ENCODE measurements at places on chromosomes 13 and 19.
A peak's percentile ranks its signal among the peaks of the same experiment; 100 is the strongest.

DNA sequence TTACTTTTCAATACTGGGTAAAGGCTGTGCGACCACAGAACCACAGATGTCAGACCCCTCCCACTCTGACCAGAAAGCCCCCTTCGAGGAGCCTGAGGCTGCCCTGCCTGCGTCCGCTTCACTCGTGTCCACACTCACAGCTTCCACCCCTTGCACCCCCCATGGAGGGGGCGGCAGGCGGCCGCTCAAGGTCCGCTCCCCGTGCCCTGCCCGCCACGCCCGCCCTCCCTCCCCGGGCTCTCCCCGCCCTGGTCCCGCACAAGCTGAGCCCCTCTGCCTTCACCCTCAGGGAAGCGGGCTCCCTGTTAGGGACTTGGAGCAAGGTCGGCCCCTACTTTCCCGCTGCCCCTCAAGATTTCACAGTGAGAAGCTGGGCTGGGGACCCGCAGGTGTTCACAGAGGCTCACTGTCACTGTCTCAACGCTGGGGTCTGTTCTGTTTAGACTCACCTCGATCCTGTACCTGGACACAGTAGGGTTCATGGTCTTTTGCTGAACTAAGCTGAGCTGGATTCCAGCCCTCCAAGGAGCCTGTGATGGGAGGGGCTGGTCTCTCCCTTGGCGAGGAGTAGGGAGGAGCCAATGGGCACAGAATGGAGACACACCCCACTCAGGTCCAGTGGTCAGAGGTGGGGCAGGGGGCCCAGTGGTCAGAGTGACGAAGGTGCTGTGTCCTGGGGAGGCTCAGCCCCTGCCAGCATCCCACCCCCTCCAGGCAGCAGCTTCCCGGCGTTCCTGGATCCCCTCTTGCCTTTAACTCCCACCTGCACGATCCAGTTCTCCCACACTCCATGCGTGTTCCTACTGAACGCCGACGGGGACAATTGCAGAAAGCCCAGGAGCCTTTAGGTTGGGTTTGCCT lies 69.5 kb downstream of the SPACA7 start:
- no peak for DNase-seq

DNA sequence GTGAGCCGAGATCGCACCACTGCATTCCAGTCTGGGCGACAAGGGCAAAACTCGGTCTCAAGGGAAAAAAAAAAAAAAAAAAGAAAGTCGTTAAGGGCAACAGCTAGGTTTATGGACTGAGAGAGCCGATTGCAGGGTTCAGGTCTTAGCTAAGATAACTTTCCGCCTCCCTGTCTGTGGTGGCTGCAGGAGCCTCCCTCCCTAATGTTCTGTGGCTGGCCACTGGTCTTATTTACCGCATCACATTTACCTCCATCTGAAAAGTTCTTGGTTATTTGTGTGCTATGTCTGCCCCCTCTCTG lies 722 bp upstream of the CRTC1 start:
- DNase-seq: no peak

DNA sequence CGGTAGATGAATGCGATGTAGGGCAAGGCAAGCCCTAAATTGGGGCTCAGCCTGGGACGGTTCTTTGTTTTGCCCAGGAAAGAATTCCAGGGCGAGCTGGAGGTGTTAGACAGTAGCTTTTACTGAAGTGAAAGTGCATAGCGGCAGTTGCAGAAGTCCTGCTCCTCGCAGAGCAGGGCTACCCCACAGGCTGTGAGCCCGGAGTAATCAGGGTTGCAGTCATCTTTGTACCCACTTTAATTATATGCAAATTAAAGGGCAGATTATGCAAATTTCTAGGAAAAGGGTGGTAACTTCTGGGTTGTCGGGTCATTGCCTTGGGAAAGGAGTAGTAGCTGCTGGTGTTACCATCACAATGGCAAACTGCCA lies 30.5 kb downstream of the VAV1 start:
- DNase-seq: no peak

DNA sequence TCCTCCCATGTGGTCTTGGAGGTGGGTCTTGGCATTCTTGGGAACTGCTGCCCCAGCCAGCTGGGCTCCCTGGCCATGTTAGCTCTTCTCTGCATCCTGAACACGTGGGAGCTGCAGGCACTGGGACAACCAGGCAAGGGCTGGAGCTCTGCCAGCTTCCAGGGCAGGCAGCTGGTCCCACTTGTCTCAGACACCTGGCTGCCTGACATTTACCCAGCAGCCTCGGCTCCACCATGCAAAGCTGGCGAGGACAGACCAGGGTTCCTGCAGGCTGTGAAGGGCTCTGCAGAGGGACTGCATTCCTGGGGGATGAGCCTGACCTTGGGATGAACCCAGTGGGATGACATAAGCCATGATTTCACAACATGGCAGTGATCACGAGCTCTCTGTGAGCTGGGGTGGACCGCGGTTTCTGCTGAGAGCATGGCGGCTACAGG lies 99.0 kb upstream of the TSHZ3 start:
- peak; percentile 75 for DNase-seq

- no peak for DNase-seq
Observed at GRCh38 chr19:5547881-5548280, 19.9 kb downstream of the TINCR start.

DNA sequence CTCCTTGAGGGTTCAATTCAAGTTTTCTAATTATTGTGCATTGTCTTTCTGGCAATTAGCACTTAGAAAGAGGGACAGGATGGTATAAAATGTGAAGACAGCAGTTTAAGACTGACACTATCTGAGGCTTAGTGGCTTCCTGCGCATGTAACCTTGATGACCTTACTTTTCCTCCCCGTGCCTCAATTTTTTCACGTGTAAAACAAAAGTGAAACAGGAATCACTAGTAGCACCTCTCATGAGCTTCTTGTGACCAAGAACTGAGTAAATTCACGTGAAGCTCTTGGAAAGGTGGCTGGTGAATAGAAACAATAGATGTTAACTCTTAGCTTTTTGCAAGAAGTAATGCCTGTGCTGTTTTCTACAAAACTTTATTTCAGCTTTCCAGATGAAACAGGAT lies 233.9 kb downstream of the LMO7 start:
- DNase-seq: no peak

DNA sequence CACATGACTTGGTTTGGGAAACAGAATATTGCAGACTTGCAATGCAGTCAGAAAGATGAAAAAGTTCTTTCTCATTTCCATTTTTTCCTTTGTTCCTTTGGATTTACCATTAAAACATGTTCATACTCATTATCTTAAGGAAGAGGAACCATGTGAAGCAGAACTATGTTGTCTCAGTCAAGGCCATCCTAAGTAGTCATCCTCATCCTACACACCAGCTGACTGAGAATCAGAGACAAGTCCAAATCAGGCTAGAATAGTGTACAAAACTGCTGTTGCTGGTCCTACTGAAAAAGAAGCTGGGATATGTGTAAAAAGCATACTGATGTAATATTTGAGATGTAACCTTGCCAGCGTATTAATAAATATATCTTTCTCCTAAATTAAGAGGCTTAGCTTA lies 433.4 kb downstream of the SLITRK5 start:
- no peak for DNase-seq

DNA sequence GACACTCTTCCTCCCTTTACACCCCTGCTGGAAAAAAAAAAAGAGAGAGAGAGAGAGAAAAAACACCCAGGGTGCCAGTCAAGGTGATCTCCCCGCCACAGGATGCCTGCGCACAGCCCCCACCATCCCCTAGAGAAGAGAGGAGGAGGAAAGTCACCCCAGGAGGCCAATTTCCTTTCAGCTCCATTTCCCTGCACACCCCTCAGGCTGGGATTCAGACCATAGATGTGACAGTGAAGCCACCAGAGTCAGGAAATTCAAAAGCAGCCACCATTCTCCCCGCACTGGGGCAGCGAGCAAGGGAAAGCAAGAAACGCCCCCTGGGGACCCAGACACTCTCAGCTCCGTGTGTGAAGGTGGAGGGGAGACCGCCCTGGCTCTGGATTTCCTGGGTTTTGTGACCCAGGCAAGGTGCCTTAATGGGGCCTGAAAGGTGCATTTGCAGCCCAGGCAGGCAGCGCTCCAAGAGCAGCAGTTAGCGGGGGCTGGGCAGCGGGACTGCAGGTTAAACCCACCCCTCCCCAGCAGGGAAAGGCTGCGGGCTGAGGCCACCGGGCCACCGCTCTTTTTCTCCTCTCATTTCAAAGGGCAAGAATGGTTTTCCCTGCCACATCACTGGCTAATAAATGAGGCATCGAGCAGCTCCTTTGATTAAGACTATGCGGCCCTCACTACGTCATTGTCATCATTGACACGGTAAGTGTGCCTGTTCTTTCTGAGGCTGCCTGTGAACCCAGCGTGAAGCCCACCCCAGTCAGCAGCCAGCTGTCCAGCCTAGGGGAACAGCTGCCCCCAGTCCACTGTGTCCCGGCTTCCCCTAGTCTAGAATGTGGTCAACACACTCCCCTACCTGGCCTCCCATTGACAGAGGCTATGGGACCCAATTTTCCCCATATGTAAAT lies 83.8 kb upstream of the TM9SF2 start:
- DNase-seq: no peak

GRCh38 chr19:1181606-1182005 lies 7.5 kb upstream of the SBNO2 start:
- no peak for DNase-seq

DNA sequence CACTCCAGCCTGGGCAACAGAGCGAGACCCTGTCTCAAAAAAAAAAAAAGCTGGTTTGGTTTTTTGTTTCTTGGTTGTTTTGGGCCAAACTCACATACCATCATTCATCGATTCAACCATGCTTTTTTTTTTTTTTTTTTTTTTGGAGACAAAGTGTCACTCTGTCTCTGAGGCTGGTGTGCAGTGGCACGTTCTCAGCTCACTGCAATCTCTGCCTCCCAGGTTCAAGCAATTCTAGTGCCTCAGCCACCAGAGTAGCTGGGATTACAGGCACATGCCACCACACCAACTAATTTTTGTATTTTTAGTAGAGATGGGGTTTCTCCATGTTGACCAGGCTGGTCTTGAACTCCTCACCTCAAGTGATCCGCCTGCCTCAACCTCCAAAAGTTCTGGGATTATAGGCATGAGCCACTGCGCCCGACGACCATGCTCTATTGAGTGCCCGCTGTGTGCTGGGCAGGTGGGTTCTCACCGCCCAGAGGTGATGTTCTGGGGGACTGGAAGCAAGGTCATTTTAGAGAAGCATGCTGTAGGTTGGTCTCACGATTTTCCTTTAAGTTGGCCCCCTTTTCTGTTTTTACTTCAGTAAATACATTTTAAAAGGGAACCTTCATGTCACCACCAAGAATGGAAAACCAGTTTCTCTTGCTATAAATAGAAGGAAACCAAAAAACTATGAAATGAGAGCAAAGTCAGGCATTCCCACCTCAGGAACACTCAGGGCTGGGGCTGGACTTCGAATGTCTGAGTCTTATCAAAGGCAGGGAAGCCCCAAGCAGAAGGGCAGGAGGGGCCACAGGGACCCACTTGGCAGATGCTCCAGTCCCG lies 8.3 kb upstream of the JUND start:
- DNase-seq: no peak

DNA sequence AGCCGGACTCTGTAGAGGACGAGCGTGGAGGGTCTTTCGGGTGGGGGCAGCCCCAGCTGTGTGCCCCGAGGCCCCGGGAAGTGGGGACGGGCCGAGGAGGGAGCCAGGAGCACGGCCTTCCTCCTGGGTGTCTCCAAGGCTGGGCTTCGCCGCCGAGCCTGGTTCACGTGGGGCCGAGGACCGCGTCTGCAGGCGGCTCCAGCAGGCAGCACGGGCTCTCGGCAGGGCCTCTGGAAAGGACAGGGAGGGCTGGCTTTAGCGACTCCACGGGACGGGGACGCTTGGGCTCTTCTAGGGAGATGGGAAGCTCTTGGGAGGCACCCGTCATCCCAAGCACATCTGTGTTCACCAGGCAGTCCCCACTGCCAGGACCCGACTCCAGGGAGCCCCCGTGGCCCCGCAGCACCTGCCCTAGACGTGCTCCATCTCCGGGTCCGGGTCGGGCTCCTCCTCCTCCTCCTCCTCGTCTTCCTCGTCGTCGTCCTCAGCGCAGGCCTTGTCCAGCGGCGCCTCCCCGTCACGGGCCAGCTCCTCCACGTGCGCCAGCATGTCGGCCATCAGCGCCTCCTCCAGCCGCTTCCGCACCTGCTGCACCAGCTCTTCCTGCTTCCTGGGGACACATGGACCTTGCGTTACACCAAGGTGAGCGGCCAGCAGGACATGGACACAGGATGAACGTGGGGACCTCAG lies 9.9 kb upstream of the MEX3D start:
- DNase-seq: no peak

- DNase-seq: no peak
Observed at GRCh38 chr13:72144636-72145035, 277.6 kb upstream of the DACH1 start.

- DNase-seq: no peak
Observed at GRCh38 chr13:88817560-88817959, 1146.4 kb downstream of the SLITRK5 start.

DNA sequence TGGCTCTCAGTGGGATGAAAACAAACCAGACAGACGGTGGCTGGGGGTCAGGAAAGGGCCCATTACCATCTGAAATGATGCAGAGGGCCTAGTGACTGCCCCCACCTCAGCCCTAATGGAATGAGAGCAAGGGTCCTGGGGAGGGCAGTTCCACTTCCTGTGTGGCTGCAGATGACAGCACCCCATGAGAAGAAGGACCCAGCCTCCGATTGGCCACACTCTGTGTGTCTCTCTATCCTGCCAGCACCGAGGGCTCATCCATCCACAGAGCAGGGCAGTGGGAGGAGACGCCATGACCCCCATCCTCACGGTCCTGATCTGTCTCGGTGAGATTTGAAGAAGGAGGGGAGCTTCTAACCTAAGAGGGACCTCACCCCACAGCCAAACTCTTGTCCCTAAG lies 498 bp downstream of the LILRB1 start:
- no peak for DNase-seq

All from right forelimb (tissue), 1 donor.